Adrenal gland (tissue), 19 donors: ENCODE measurements at places on chromosomes 13 and 19. TPM values are rescaled to one million over a fixed set of nuclear protein-coding genes. Genes with fewer than 3 reads are reported as not detected.

Gene GFY
- not detected for total RNA-seq

- DNase-seq, result no peak
Measured at GRCh38 chr13:77502104-77502720, 33.3 kb upstream of the SCEL start.

DNA sequence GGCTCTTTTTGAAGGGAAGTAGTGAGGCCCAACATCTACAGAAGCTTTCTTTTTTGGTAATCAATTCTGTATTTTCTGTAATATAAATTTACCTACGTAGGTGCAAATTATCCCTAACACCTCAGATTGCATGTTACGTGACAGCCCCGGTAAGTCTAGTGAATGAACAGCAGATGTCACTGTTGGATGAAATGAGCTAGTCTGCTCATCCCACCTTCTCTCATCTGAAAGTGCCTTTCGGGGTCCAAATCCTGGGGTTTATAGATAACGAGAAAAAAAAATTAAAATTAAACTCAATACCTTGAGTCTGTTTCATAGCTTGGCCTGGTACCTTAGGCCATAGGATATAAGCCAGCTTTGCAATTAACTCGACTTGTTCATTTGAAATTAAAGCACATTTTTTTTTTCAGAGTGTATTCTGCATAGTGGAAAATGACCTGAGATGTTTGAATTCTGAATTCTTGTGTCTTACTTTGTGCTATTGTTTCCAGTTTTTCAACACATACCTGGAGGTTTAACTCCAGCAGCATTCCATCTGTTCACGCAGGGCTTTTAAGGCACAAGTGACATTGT, 548.2 kb downstream of the GPC5 start:
- DNase-seq, result no peak

DNA sequence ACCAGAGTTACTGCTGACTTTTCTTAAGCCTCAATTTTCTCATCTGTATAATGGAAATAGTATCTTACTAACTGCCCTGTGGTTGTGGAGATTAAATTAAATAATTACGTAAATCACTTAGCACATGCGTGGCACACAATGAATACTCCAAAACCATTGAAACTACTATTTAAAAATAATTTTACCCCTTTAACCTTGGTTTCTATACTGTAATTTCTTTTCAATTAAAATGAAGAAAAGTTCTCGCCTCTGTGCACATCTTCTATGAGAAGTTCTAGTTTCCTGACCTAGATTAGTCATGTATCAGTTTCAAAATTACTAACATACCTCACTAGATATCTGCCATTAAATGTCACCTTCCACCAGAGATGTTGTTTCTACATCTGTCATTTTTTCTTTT, 5.7 kb downstream of the SLITRK1 start:
- no peak for DNase-seq

Gene NFIX
- 69.6 TPM for total RNA-seq

Gene PSG11
- not detected for total RNA-seq

- no peak for DNase-seq
Measured at GRCh38 chr19:52990759-52991418, 22.8 kb upstream of the ERVV-1 start.

Gene CDX2
- total RNA-seq, result not detected

DNA sequence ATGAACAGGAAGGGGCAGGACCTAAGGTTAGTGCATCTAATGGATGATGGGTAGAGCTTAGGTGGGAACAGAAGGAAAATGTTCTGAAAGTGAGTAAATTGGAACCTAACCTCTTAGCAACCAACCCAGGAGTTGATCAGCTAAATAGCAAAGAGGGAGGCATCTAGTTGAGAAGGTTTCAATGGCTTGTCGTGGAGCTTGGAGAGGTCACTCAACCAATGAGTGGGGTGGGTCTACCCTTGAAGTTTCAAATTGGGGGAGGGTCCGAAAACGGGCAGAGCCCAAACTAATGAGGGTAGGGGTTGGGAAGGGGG, 5.7 kb upstream of the SHKBP1 start:
- DNase-seq, result no peak
